Aorta (tissue), 5 donors: ENCODE measurements at places on chromosomes 5 and 9. TPM values are rescaled to one million over a fixed set of nuclear protein-coding genes. Genes with fewer than 3 reads are reported as not detected.

DNA sequence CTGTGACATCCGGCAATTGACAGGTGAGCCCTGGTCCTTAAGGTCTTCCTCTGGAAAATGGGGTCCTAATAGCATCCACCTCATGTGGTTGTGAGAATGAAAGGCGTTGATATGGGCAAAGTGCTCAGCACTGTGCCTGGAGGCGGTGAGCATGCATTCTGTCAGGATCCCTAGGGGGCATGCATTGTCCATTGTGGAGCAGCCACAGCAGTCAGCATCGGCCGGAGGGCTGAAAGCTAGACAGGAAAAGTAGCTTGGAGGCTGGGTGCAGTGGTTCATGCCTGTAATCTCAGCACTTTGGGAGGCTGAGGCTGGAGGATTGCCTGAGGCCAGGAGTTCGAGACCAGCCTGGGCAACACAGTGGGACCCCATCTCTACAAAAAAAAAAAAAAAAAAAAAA, 122.2 kb downstream of the LHX2 start:
- peaks cover 4% of the 10 kb centered on the region for H3K4me1 ChIP-seq
- no peak for DNase-seq
- H3K27me3 ChIP-seq = no peaks in the 10 kb centered on the region

- H3K27me3 ChIP-seq = no peaks in the 10 kb centered on the region
- DNase-seq = no peak
- no peaks in the 10 kb centered on the region for H3K36me3 ChIP-seq
- no peaks in the 10 kb centered on the region for H3K4me1 ChIP-seq
- peak overlapping the region; percentile 57 for H3K4me3 ChIP-seq
- H3K27ac ChIP-seq = peak overlapping the region; percentile 69
Measured at GRCh38 chr9:26955222-26955903, 849 bp upstream of the IFT74 start.

DNA sequence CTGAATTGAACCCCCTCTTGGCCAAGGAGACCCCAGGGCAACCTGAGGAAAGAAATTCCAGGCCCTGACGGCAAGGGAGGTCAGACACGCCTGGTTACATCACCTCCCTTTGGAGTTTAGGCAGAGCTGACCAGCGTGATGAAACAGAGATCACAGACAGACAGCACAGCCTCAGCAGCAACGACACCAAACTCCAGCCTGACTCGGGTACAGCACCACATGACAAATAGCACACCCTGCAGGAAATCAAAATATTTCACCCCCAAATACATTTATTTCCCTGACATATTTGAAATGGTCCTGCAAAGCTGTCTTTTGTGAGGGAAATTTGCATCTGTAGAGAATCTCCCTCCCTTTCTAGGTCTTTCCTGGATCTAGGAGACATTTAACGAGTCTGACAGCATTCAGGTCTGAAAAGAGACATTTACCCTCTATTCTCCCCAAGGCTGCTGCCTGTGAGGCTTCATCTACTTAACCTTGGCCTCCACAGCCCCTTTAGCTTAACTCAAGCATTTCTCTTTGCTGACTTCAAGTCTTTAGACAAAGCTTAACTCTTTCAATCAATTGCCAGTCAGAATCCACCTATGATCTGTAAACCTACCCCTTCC, 2.6 kb downstream of the QSOX2 start:
- no peaks in the 10 kb centered on the region for H3K27me3 ChIP-seq
- no peak for DNase-seq
- H3K4me3 ChIP-seq = no peak overlapping the region
- H3K4me1 ChIP-seq = no peaks in the 10 kb centered on the region
- H3K27ac ChIP-seq = no peak overlapping the region

DNA sequence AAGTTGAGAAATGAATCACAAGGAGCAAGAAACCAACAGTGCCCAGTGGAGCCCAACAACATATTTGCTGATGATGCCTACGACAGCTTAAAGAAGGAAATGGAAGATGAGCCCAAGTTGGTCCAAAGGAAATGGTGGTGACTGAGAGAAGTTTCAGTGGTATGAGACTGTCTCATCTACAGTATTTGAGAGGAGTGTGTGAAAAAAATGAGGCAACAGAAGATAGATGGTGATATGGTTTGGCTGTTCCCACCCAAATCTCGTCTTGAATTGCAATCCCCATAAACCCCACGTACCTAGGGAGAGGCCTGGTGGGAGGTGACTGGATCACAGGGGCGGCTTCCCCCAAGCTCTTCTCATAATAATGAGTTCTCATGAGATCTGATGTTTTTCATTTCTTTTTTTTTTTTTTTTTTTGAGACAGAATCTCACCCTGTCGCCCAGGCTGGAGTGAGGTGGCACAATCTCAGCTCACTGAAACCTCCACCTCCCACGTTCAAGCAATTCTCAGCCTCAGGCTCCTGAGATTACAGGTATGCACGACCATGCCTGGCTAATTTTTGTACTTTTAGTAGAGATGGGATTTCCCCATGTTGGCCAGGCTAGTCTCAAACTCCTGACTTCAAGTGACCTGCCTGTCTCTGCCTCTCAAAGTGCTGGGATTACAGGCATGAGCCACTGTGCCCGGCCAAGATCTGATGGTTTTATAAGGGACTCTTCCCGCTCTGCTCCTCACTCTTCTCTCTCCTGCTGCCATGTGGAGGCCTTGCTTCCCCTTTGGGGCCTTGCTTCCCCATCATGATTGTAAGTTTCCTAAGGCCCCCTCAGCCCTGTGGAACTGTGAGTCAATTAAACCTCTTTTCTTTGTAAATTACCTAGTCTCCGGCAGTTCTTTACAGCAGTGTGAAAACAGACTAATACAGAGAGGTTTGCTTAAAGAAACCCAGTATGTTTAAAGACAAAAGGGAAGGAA, 30.2 kb downstream of the EFCAB9 start:
- H3K4me1 ChIP-seq = no peaks in the 10 kb centered on the region
- no peak overlapping the region for H3K4me3 ChIP-seq
- H3K27me3 ChIP-seq = no peaks in the 10 kb centered on the region
- DNase-seq = no peak

GRCh38 chr9:109307380-109308240, 13.2 kb downstream of the EPB41L4B start:
- H3K4me3 ChIP-seq = no peak overlapping the region
- no peak overlapping the region for H3K27ac ChIP-seq
- H3K36me3 ChIP-seq = no peaks in the 10 kb centered on the region
- no peak for DNase-seq
- no peaks in the 10 kb centered on the region for H3K27me3 ChIP-seq

GRCh38 chr5:137501846-137502406, 2.8 kb upstream of the SPOCK1 start:
- H3K4me3 ChIP-seq = no peak overlapping the region
- H3K4me1 ChIP-seq = no peaks in the 10 kb centered on the region
- no peaks in the 10 kb centered on the region for H3K27me3 ChIP-seq
- H3K27ac ChIP-seq = no peak overlapping the region
- no peak for DNase-seq
- H3K36me3 ChIP-seq = no peaks in the 10 kb centered on the region

GRCh38 chr5:163005949-163006348, 431.4 kb upstream of the CCNG1 start:
- H3K4me1 ChIP-seq = no peaks in the 10 kb centered on the region
- no peaks in the 10 kb centered on the region for H3K36me3 ChIP-seq
- DNase-seq = no peak

- no peaks in the 10 kb centered on the region for H3K4me1 ChIP-seq
- no peak for DNase-seq
- no peaks in the 10 kb centered on the region for H3K36me3 ChIP-seq
- H3K27me3 ChIP-seq = no peaks in the 10 kb centered on the region
- no peak overlapping the region for H3K4me3 ChIP-seq
Measured at GRCh38 chr9:93156475-93157008, 22.5 kb upstream of the NINJ1 start.

DNA sequence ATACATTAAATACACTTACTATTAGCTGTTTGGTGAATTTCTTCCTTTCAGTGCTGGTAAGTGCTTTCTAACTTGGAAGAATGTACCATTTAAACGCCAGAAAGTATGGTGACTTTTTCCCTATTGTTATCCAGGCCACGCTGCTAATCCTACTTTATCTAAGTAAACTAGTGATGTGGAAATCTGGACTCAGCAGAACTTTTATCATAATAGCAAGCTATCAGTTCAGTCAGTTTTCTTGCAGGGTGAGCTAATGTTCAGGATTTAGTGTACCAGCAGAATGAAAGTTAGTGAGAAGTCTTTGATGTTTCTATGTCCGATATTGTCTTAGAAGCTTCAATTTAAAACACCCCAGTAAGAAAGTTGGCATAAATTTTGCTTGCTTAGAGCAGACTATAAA, 72.2 kb downstream of the HSD17B4 start:
- no peaks in the 10 kb centered on the region for H3K36me3 ChIP-seq
- no peak for DNase-seq
- H3K4me1 ChIP-seq = no peaks in the 10 kb centered on the region

DNA sequence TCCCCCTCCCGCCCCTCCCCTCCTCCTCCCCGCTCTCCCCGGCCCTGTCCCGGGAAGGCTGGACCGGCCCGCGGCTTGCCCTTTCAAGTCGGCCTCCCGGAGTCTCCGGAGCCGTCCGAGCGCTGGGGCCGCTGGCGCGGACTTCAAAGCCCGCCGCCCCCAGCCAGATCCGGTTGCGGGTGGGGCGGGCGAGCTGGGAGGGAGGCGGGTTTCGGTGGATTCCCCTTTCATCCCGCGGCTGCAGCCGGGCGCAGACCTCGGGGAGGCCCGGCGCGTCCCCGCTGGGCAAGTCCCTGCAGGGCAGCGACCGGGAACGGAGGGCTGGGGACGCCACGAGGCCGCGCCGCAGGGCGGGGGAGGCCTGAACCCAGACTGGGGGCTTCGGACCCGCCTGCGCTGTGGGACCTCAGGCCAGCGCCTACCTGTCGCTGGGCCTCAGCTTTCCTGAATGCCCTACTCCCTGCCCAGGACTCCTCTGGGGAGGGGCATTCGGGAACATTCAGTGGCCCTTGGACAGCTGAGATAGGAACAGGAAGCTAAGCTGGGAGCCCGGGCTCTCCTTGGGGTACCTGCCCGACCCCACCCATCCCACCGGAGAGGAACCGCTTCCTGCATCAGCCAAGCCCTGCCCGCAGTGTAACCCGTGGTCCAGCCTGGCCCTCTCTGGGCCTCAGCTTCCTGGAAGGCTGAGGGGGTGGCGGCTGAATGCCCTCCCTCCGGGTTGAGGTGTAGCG, 23.4 kb downstream of the C9orf50 start:
- no peaks in the 10 kb centered on the region for H3K4me1 ChIP-seq
- no peaks in the 10 kb centered on the region for H3K36me3 ChIP-seq
- H3K4me3 ChIP-seq = peak overlapping the region; percentile 12
- H3K27ac ChIP-seq = peak overlapping the region; percentile 1

DNA sequence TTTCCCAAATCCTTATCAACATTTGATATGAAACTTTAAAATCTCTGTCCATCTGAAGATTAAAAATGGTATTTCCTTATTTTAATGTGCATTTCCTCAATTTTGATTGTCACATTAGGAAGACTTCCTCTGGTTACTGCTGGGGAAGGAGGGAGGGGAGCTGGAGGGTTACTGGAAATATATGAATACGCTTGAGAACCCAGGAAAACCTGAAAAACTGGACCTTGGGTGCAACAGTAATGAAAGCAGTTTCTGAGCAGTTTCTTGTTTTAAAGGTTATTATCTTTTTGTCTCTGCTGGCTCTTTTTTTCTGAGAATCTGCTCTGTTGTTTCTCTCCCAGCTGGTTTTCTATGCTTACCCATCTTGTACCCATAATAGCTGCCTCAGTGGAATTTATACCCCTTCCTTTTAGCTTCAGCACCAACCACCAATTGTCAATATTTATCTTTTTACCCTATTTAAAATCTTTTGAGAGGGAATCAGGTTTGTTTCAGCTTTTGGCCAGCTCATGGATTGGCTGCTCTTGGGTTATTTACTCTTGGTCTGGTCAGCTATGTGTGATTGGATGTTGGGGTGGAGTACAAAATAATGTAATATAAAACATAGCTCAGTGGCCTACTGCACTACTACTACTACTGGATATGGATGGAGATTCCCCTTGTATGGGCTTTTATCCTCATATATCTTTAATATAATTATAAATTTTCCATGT, 67.4 kb downstream of the UNC13B start:
- H3K4me3 ChIP-seq = no peak overlapping the region
- DNase-seq = no peak
- no peaks in the 10 kb centered on the region for H3K4me1 ChIP-seq

DNA sequence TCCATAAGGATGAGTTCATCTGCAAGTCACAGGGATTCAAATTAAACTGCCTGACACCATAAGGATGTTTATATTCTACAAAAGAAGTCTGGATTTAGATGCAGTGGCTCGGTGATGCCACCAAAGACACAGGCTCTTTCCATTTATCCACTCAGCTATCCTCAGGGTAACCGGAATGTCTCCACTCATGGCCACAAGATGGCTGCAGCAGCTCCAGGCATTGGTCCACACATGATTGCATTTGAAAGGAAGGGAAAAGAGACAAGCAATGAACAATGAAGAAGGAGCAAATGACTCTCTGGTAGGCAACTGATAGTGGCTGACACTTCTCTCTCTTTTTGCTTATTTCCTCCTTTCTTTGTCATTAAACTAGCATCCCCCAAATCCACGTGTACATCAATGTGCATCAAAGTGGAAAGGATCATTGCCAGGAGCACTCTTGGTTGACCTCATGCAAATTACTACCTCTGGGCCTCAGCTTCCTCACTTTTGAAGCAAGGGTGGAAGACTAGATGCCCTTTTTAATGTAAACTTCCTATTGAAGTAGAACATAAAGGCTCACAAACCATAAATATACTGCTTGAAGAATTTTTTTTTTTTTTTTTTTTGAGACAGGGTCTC, 7.2 kb upstream of the SNX30 start:
- no peak for DNase-seq
- H3K27me3 ChIP-seq = no peaks in the 10 kb centered on the region
- H3K4me1 ChIP-seq = no peaks in the 10 kb centered on the region
- no peak overlapping the region for H3K4me3 ChIP-seq

- no peaks in the 10 kb centered on the region for H3K36me3 ChIP-seq
- no peak for DNase-seq
- H3K4me1 ChIP-seq = no peaks in the 10 kb centered on the region
- no peak overlapping the region for H3K4me3 ChIP-seq
Measured at GRCh38 chr9:30713243-30713642, 1671.2 kb upstream of the ACO1 start.

GRCh38 chr5:27313549-27313948, 275.2 kb upstream of the CDH9 start:
- DNase-seq = no peak
- H3K4me3 ChIP-seq = no peak overlapping the region
- no peaks in the 10 kb centered on the region for H3K27me3 ChIP-seq

DNA sequence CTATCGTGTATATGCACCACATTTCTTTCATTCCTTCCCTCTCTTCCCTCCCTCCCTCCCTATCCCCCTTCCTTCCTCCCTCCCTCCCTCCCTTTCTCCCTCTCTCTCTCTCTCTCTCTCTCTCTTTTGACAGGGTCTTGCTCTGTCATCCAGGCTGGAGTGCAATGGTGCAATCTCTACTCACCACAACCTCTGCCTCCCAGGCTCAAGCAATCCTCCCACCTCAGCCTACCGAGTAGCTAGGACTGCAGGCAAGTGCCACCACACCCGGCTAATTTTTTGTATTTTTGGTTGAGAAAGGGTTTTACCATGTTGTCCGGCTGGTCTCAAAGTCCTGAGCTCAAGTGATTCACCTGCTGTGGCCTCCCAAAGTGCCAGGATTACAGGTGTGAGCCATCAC, 1.1 kb upstream of the ANKS6 start:
- no peaks in the 10 kb centered on the region for H3K4me1 ChIP-seq
- no peak overlapping the region for H3K4me3 ChIP-seq
- H3K36me3 ChIP-seq = no peaks in the 10 kb centered on the region

- H3K4me1 ChIP-seq = no peaks in the 10 kb centered on the region
- DNase-seq = no peak
- H3K27ac ChIP-seq = no peak overlapping the region
- H3K36me3 ChIP-seq = no peaks in the 10 kb centered on the region
- no peaks in the 10 kb centered on the region for H3K27me3 ChIP-seq
Measured at GRCh38 chr5:22102823-22103359, 750.3 kb downstream of the CDH12 start.

The PHF19 gene
- 40.1 TPM for total RNA-seq

The PCDHGA7 gene
- total RNA-seq = 8.0 TPM

The UBAP1 gene
- total RNA-seq = 41.9 TPM

The PRKACG gene
- not detected for total RNA-seq

The HTR1A gene
- total RNA-seq = not detected

The ARAP3 gene
- total RNA-seq = 34.2 TPM
